ENCODE measurements at places on chromosomes 4 and X.

DNA sequence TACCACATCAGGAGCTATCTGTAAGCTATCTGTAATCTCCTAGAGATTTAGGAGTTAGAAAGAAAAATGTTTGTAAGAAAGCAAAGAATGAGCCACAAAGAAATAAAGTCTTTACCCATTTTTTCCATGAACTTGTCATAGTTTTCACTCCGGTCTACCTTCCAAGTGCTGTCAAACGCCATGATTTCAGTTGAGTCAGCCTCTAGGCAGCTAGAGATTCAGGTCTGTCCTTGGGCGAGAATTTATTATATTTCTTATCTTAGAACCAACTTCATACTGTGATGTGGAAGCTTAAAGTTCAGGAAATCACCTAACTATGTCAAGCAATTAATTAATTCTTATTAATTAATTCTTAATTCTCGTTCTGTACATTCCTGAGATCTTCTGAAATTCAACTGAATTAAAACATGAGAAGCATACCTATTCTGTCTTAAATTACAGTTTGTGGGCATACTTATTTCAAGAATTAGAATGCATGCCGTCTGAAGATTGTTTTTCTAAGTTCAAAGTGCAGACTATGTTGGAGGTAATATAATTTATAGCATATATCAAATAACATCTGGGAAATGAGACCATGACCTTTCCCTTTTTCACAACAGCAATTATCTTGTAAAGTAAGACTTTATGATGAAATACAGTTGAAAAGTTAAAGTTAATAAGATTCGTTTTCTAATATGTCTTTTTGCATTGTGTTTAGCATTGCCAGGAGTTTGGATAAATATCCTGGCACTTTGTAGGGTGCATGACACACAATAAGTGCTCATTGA is at the start of gene FABP2:
Gene FABP2, minus strand, starts transcription at position 218 of the 767 bp plus-strand sequence. Its CDS starts 36 bp downstream, at position 182.
- no peaks in the 10 kb centered on the region for H3K27me3 ChIP-seq
- H3K27ac ChIP-seq = no peak within 1 kb of the TSS
- no peak within 1 kb of the TSS for H3K4me3 ChIP-seq
- no peaks in the 10 kb centered on the region for H3K4me1 ChIP-seq
- H3K36me3 ChIP-seq = no peaks in the 10 kb centered on the region

DNA sequence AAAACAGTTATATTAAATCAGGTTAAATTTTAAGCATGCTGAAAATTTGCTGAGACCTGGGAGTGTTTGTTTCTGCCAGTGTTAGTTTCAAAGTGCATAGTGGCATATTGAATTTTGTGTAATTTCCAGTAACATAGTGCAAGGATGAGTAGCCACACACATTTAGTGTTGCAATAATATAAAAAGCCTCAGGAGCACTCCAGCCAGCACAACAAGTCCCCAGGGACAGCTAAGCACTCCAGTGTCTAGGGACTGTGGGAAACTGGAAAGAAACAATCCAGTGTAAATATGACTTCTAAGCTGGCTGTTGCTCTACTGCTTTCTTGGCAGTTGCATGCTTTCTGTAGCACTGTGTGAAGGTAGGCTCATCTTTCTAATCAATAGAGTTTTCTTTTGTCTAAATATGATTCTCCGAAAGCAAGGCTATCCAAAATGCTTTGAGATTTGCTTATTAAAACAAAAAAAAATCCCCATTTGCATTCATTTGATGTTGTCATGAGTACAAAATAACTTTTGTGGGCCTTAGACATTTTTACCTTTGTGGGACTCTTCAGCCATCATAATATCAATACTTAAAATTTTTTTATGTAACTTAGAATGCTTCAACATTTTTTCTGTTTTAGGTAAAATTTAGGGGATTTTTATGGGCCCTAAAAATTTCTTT is 24.2 kb upstream of the CXCL2 start:
- no peaks in the 10 kb centered on the region for H3K36me3 ChIP-seq
- peaks cover 12% of the 10 kb centered on the region for H3K27me3 ChIP-seq
- no peak for DNase-seq
- H3K4me1 ChIP-seq = no peaks in the 10 kb centered on the region
- no peak overlapping the region for H3K4me3 ChIP-seq
- no peak overlapping the region for H3K27ac ChIP-seq

DNA sequence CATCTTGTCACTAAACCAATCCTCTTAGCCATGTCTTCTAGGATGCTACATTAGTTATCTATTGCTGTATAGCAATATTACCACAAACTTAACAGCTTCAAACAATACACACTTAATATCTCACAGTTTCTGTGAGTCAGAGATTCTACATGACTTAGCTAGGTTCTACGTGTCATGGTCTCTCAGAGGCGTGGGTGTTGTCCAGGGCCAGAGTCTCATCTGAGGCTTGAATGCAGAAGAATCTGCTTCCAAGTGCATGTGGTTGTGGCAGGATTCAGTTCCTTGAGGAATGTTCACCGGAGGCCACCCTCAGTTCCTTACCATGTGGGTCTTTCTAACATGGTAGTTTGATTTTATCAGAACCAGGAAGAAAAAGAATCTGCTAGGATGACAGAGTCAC is 26.4 kb downstream of the PPP1R2C start:
- H3K27me3 ChIP-seq = peaks cover 3% of the 10 kb centered on the region
- H3K27ac ChIP-seq = no peak overlapping the region
- no peak for DNase-seq
- no peaks in the 10 kb centered on the region for H3K36me3 ChIP-seq

GRCh38 chrX:124307253-124307907 is 25.1 kb upstream of the TEX13D start:
- no peak overlapping the region for H3K4me3 ChIP-seq
- no peaks in the 10 kb centered on the region for H3K36me3 ChIP-seq
- no peaks in the 10 kb centered on the region for H3K4me1 ChIP-seq
- peaks cover 5% of the 10 kb centered on the region for H3K27me3 ChIP-seq

DNA sequence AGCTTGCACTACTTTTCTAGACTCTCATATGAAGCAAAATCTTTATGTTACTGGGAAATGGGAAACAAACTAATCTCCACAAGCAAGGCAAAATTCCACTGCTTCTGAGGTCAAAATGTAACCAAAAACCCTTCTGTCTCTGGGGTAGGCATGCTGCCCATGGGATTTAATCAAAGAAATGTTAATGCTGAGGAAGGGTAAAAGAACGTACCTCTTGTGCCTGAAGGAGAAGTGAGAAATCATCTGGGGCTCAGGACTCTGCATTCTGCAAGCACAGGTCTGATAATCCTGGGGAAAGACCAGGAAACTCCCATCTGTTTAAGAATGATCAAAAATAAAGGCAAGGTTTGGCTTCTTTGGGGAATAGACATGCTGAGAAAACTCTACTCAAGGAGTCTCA is 184.7 kb downstream of the GRID2 start:
- no peak overlapping the region for H3K27ac ChIP-seq
- H3K4me1 ChIP-seq = no peaks in the 10 kb centered on the region
- no peaks in the 10 kb centered on the region for H3K36me3 ChIP-seq
- no peak for DNase-seq

DNA sequence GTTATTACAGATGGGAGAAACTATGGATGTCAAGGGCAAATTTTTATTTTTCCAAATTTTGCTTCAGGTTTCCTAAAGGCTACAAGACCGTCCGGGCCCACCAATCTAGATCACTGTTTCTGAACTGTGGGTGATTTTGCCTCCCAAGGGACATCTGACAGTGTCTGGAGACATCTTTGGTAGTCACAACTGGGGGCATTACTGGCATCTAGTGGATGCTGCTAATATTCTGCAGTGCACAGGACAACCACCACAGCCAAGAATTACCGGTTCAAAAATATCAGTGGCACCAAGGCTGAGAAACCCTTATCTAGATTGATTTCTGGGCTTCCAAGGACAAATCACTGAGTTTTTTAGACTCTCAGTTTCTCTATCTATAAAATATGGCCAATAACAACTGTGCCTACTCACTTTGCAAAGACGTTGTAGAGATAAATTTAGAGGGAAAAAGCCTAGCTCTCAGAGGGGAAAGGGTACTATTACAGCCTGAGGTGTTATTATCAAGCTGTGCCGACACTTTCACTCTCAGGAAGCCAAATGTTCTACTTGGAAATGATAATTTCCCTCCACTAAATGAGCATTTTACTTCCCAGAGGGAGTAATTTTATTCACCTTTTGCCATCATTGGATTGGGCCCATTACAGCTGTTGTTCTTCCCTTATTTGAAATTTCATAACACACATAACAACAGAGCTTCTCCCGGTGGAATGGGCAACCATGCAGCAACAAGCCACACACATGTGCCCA is 442.1 kb downstream of the CENPC start:
- no peaks in the 10 kb centered on the region for H3K4me1 ChIP-seq
- H3K4me3 ChIP-seq = no peak overlapping the region
- H3K27me3 ChIP-seq = no peaks in the 10 kb centered on the region
- no peak for DNase-seq

- H3K36me3 ChIP-seq = no peaks in the 10 kb centered on the region
Measured at GRCh38 chrX:111170017-111170416, 74.0 kb downstream of the PAK3 start.

GRCh38 chr4:186557061-186557460 is 1.7 kb upstream of the MTNR1A start:
- H3K4me1 ChIP-seq = no peaks in the 10 kb centered on the region
- DNase-seq = no peak
- peaks cover 19% of the 10 kb centered on the region for H3K27me3 ChIP-seq
- peaks cover 3% of the 10 kb centered on the region for H3K36me3 ChIP-seq
- no peak overlapping the region for H3K4me3 ChIP-seq

- no peaks in the 10 kb centered on the region for H3K4me1 ChIP-seq
- H3K36me3 ChIP-seq = peaks cover 4% of the 10 kb centered on the region
- H3K27ac ChIP-seq = no peak overlapping the region
- no peak overlapping the region for H3K4me3 ChIP-seq
- DNase-seq = no peak
Measured at GRCh38 chr4:158870282-158870625, 101.4 kb downstream of the FNIP2 start.

GRCh38 chr4:73387552-73387951 is 16.5 kb upstream of the ALB start:
- DNase-seq = no peak
- peak overlapping the region; percentile 59 for H3K27ac ChIP-seq
- peaks cover 2% of the 10 kb centered on the region for H3K4me1 ChIP-seq
- no peaks in the 10 kb centered on the region for H3K36me3 ChIP-seq
- H3K4me3 ChIP-seq = no peak overlapping the region

- no peaks in the 10 kb centered on the region for H3K4me1 ChIP-seq
- no peak for DNase-seq
- H3K27me3 ChIP-seq = no peaks in the 10 kb centered on the region
Measured at GRCh38 chr4:108840426-108840975, 77.6 kb upstream of the ETNPPL start.

- H3K27ac ChIP-seq = no peak overlapping the region
- no peaks in the 10 kb centered on the region for H3K4me1 ChIP-seq
- H3K27me3 ChIP-seq = peaks cover 14% of the 10 kb centered on the region
- H3K4me3 ChIP-seq = no peak overlapping the region
Measured at GRCh38 chr4:27289704-27290103, 429.1 kb downstream of the STIM2 start.

DNA sequence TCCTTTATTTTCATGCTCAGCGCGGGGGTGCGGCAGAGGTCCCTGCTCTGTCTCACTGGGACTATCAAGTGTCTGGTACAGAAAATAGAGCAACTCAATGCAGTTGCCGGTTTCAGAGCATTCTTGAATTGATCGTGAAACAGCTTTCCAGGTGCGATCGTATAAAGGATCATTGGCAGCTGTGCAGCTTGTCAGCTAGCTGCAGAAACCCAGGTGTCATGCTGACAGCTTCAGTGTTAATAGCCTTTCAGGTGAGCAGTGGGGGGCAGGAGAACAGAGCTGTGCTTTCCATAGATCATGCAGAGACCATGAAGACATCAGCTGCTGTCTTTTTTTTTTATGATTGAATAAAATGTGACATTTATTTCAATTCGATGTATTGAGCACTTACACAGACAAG is 583.9 kb downstream of the NLGN4X start:
- H3K27ac ChIP-seq = no peak overlapping the region
- peaks cover 14% of the 10 kb centered on the region for H3K4me1 ChIP-seq
- no peak overlapping the region for H3K4me3 ChIP-seq
- H3K27me3 ChIP-seq = no peaks in the 10 kb centered on the region
- DNase-seq = no peak
- H3K36me3 ChIP-seq = no peaks in the 10 kb centered on the region

DNA sequence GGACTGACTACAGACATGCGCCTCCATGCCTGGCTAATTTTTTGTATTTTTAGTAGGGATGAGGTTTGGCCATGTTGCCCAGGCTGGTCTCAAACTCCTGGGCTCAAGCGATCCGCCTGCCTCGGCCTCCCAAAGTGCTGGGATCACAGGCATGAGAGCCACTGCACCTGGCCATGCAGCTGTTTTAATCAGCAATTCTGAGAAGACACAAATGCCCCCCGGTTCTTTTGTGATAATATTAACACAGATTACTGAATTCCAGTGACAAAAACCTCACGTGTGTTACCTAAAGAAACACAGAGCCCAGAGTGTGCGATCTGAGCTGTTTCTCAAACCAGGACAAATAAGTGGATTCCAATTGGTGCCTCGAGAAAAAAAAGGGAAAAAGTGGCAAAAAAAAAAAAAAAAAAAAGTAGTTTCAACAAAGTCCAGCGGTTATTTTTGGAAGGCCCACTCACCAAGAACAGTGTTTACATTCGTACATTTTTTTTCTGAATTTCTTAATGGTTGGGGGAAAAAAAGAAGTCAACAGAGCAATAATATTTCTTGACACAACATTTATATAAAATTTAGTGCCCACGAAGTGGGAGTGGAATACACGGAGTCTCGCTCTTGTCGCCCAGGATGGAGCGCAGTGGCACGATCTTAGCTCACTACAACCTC is 17.2 kb downstream of the DHRSX start:
- no peak for DNase-seq
- H3K36me3 ChIP-seq = peaks cover 26% of the 10 kb centered on the region
- H3K27ac ChIP-seq = no peak overlapping the region
- H3K4me3 ChIP-seq = no peak overlapping the region

DNA sequence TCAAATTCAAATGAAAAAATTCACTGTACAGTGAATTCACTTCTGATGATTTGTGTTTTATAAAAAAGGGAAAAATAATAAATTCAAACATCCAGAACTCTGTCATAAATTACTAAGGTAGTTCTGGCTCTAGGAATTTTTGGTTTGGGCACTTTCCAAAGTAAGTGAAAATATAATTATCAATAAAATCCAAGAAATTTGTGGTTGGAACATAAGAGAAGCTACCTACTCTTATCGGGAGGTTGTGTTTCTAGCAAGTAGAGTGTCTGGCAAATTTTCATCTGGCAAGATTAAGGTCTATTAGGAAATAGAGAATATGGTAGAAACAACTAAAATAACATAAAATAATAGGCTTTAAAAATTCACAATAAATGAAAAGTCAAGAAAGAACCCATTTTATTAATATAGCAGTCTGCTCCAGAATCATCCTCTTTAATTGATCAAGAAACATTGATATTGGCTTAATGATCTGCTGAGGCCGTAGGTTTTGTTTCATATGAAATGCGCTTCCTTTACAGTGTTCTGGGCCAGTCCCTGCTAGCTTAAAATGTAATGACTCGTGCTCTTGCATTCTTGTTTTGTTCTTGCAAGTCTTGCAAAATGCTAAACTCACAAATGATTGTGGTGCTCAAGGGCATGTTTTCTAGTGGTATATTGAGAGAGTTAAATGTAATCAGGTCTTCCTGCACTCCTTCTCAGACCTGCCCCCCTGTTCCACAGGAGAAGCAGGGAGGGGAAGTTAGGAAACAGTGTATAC is 331.4 kb downstream of the RAPGEF2 start:
- no peaks in the 10 kb centered on the region for H3K4me1 ChIP-seq
- no peak overlapping the region for H3K4me3 ChIP-seq
- H3K27ac ChIP-seq = no peak overlapping the region
- no peaks in the 10 kb centered on the region for H3K36me3 ChIP-seq

GRCh38 chr4:151573474-151573873 is 164.5 kb downstream of the FHIP1A start:
- no peaks in the 10 kb centered on the region for H3K4me1 ChIP-seq
- H3K4me3 ChIP-seq = no peak overlapping the region
- no peak for DNase-seq
- H3K27ac ChIP-seq = no peak overlapping the region
- no peaks in the 10 kb centered on the region for H3K36me3 ChIP-seq
- peaks cover 19% of the 10 kb centered on the region for H3K27me3 ChIP-seq
